Glutamatergic neuron (in vitro differentiated cells): ENCODE measurements at places on chromosomes 2 and 18. TPM values are rescaled to one million over a fixed set of nuclear protein-coding genes. Genes with fewer than 3 reads are reported as not detected.

MYO3B gene
- 0.22 TPM for total RNA-seq

- no peak for DNase-seq
Observed at GRCh38 chr18:78784861-78785260, 194.8 kb upstream of the SALL3 start.

HOXD10 gene
- total RNA-seq, result not detected

DNA sequence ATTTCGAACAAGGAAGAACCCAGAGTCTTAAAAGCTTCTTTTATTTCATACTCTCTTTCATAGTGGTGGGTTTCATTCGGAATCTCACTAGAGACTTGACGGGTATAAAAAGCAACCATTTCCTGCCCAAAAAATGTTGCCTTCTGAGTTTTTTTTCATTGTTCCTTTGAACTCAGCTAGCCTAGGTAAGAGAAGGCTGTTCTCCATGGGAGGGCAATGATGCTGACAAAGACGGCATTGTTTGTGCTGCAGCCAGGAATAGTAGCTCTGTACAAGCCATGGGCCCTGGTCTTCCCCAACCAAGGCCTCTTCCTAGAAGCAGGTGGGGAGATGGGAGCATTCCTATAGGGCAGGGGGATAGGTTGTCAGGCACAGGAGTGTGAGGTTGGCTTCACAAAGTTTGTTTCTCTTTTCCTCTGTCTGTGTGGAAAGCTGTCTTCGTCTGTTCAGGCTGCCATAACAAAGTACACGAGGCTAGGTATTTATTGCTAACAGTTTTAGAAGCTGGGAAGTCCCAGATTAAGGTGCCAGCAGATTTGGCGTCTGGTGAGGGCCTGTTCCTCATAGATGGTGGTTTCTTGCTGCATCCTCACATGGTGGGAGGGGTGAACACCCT lies 405.1 kb downstream of the NBAS start:
- no peak for DNase-seq

SPATA3 gene
- total RNA-seq, result not detected

COL3A1 gene
- total RNA-seq, result not detected

DNA sequence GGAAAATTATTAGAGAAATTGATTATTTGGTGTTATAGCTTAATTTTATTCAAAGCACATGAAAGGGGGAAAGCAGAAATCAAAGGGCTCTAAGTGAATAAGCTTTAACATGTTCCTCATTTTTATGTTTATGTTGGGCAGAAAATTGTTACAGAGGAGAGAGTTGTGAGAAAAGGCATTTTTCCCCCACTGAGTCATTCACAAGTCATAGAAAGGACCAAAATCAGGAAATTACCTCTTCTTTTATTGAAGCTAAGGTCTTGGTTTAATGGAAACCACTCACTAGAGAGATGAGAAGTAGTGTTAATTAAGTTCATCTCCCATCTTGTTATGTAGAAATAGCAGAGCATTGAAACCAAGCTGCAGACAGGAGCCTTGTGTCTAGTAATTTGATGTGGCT lies 175.3 kb upstream of the THUMPD2 start:
- DNase-seq, result no peak

DNA sequence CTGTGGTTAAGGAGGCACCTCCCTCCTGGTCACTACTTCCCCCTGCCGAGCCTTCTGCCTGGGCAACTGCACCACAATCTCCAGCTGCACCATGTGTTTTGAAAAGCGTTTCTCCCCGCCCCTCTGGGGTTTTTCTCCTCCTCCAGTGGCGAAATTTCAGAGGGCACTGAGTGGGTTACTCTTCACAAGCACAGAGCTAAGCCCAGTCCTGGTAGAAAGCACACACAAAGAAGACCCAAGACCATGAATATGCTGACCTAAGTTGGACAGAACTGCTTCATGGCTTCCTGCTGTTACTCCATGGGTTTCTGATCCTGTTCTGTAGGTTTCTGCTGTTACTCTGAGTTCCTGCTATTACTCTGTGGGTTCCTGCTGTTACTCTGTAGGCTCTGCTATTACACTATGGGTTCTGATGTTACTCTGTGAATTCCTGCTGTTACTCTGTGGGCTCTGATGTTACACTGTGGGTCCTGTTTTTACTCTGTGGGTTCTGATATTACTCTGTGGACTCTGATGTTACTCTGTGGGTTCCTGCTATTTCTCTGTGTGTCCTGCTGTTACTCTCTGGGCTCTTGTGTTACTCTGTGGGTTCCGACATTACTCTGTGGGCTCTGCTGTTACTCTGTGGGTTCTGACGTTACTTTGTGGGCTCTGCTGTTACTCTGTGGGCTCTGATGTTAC lies 216.6 kb downstream of the RTP5 start:
- no peak for DNase-seq
